Activated naive CD4-positive, alpha-beta T cell treated with anti-CD3 and anti-CD28 coated beads, Interleukin-2, amount 50 U/mL, for 72 hours (primary cell): ENCODE measurements at places on chromosomes 2 and 18. TPM values are rescaled to one million over a fixed set of nuclear protein-coding genes. Genes with fewer than 3 reads are reported as not detected.

- no peak for DNase-seq
Observed at GRCh38 chr2:130810490-130810889, 26.2 kb upstream of the ARHGEF4 start.

GRCh38 chr2:221883976-221884375, 311.9 kb upstream of the EPHA4 start:
- DNase-seq = no peak

- no peak for DNase-seq
Observed at GRCh38 chr2:32688541-32688940, 60.7 kb downstream of the TTC27 start.

- DNase-seq = no peak
Observed at GRCh38 chr2:143957321-143957720, 562.6 kb downstream of the ZEB2 start.

- no peak for DNase-seq
Observed at GRCh38 chr18:41871229-41872000, 83.6 kb upstream of the PIK3C3 start.

DNA sequence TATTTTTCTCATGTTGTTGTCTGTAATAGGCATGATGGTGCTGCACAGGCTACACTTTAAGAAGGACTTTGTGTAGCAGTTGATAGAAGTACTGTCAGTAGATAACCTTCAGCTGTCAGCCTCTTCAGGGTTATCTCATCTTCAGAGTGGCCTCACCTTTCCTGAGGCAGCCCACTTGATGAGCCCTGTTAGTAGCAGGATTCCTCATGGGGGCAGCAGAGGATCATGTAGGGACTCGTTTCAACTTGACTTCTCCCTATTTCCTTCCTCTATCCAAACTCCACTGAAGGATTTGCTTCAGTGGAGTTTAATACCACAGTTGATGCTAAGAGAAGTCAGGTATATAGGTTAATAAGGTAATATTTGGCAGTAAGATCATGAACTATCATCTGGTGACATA, 530.3 kb upstream of the FSIP2 start:
- DNase-seq = no peak

DNA sequence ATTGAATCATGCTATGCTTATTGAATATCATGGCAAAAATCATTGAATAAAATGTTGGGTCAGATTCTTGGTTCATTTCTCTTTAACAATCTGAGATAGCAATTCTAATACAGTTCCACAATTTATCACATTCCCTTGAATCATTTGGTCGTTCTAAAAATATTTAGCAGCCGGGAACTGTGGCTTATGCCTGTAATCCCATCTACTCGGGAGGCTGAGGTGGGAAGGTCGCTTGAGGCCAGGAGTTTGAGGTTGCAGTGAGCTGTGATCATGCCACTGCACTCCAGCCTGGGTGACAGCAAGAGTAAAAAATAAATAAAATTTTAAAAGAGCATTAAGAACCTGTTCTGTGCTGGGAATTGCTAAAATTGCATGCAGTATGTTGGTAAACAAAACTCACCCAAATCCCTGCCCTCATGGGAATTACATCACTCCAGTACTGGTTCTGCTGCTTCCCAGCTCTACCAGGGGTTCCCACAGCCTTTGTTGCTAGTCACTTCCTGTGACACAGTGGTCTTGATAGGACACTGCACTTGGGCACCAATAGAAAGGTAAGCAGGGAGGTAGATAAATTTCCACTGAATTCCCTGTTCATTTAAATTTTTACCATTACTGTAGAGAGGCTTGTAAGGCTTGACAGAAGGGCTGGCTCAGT, 200.4 kb downstream of the CTNNA2 start:
- DNase-seq = no peak

DNA sequence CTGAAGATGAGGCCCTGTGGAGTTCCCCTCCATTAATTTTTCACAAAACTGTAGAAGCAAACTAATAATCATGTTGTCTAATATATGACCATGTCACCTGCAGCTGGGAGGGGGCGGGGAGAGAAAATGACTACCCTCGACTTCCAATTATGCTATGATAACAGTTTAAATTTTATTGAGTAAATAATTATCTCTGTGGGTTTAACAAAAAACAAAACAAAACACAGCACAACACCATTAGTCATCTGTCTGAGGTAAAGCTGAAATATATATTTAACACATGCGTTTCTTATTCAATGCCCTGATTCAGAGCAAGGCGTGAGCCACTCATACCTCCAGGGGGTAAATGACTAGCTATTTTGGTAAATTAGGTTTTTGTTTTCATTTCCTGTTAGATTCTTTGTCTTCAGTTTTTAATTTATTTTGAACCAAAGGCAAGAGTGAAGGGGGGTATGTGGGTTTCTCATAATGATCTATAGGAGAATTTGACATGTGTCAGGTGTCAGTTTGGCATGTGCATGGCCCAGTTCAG, 77.4 kb upstream of the ZCCHC2 start:
- DNase-seq = no peak

GRCh38 chr2:219783359-219783975, 156.0 kb downstream of the SLC4A3 start:
- no peak for DNase-seq

GRCh38 chr2:212669761-212670160, 131.2 kb upstream of the ERBB4 start:
- DNase-seq = no peak

GRCh38 chr18:75172299-75173124, 36.4 kb downstream of the PTGR3 start:
- no peak for DNase-seq

GRCh38 chr2:208929139-208929864, 494.5 kb upstream of the MAP2 start:
- no peak for DNase-seq

DNA sequence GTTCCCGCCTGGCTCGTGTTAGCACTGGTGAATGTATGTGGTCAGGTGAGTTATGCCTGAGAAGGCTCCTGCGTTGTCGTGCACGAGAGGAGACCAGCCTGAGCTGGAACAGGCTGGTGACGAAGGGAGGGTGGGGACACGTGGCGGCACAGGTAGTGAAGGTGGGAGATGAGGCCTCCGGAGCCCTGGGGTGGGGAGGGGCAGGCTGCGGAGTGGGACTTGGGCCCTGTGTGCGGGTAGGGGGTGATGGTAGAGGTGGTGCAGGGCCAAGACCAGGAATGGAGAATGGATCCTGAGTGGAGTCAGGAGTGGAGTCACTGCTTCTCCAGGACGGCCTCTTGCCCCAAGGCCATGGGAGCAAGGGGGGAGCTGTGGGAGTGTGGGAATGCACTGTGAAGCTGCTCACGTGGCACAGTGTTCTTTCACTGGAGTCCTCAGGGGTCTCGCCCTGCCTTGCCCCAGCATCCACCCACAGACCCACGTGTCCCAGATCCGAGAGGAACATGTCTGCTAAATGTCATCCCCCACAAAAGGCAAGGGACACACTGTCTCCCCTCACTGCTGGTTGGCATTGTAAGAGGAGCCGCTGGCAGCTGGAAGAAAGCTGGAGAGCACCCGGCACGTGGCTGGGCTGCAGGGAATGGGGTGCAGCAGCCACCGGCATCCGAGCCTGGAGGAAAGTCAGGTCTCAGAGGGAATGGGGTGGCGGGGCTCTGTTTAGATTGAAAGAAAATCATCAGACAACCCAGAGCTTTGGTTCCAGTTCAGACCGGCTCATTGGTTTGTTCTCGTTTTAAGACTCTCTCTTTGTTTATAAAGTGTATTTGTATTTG, 63.7 kb downstream of the CYP26B1 start:
- no peak for DNase-seq

GRCh38 chr2:50594233-50594632, 437.7 kb downstream of the NRXN1 start:
- no peak for DNase-seq

DNA sequence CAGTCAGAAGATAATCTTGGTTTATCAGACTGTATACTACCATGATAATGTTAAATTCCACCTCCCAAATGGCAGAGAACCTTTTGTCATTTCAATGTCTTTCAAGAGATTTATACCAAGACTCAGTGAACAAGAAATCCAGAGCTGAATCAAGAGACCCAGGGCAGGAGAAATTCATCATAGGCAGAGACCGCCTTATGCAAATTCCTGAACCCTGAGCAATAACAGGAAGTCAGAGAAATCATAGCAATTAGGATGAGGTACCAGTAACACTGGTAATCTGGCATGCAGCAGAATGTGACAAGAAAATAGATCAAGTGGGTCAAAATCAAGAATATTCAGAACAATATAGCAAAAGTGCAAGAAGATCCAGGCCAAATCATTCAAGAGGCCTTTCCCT, 412.4 kb upstream of the LRATD1 start:
- no peak for DNase-seq

DNA sequence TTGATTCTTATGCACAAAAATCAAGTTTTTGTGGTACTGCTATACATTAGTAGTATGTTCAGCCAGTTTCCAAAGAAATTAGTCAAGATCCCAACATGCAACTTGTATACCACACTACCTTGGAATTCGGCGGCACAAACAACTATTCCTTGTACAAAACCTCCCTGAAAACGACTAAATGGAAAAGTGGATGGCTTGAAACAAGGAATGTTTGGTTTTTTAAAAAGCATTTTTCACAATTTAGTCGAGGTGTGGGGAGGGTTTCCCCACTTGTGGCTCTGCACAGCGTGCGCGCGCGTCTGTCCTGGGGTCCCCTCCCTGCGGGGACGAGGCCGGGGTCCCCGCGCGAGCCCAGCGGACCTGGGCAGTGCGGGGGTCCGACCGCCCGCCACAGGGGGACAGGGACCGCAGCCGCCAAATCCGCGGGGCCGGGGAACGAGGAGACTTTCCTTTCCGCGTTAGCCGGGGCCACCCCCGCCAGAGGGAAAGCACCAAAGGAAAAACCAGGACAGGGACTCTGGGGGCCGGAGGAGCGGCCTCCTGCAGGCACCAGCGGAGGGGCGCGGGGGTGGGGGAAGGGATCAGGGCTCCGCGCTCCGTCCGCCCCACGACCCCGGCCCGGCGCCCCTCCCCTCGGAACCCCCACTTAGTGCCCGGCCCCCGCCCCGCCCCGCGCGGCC, 534 bp upstream of the SOCS6 start:
- DNase-seq = no peak

GRCh38 chr18:7958081-7958896, 391.2 kb downstream of the PTPRM start:
- no peak for DNase-seq

- no peak for DNase-seq
Observed at GRCh38 chr2:159677654-159678053, 34.7 kb upstream of the MARCHF7 start.

GRCh38 chr18:75916624-75916982, 489.1 kb upstream of the SMIM21 start:
- DNase-seq = no peak

DNA sequence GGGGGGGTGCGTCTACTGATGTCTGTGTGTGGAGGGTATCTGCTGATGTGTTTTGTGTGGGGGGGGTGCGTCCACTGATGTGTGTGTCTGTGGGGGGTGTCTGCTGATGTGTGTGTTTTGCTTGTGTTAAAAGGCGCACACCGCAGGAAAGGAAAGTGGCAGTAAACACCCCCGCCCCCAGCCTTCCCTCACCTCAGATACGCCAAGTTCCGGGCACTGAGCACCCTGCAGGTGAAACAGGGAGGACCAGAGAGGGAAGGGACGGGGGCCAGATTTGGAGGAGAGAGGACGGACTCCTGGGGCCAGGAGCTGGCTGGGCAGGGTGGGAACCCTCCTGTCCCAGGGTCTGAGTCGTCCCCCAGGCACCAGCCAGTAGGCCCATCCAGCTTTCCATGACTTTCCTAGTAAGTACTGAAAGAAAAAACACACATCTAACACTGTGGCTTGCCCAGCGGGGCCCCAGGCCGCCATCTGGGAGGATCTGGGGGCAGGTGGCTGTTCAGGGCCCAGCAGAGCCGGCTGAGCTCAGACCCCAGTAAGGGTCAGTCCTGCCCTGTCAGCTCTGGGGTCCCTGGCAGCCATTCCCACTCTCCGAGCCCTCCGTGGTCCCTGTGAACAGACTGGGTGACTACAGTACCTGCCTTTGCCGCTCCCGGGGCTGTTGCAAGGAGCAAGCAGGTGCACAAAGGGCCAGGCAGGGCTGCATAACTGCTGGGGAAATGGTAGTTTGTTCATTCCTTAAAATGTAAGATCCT, 126.9 kb downstream of the NFATC1 start:
- peak; percentile 72 for DNase-seq

DNA sequence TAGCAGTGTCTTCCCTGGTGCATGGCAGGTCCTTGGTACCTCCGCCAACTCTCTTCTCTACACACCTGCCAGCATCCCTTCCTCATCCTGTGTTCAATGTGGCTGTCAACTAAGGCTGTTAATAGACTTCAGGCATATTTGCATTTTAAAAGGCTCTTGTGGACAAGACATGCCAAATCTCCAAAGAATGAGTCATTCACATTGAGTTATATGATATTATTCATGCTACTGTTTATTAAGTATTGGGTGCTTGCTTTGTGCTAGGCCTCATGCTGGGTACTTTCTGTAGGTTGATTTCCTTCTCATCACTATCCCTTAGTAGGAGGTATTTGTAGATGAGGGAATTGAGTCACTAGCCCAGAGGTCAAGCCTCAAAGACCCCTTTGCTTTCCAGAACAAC, 5.2 kb downstream of the MYO1B start:
- no peak for DNase-seq

GRCh38 chr2:222891890-222892289, 31.1 kb downstream of the ACSL3 start:
- DNase-seq = no peak

DNA sequence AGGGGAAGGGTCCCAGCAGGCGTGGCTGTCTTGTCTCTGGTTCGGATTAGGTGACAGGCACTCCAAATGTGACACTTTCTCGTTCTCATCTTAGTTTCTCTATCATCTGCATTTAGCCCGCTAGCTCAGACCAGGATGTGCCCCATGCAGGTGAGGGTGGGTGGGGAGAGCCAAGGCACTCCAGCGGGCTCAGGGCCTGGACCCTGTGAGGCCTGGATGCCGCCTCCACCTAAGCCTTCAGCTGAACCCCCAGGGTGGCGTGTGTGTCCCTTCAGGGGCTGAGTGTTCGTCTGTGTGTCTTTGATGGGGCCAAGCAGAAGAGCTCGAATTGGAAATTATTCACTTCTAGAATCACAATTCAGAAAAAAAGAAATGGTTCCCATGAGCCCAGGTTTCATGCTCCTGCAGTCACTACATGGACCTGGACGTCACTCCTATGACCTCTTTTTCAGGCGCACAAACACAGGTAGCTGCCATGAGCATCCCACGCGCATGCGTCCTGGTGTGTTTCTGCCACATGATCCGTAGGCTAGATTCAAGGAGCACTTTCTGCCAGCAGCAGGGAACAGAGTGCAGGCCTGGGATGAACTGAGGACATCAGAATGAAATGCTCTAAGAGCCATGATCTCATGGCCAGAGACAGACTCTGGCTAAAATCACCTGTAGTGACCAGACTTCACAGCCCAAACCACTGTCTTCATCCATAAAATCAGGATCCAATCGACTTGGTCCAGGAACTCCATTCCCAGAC, 25.8 kb downstream of the CIDEA start:
- DNase-seq = no peak

DNA sequence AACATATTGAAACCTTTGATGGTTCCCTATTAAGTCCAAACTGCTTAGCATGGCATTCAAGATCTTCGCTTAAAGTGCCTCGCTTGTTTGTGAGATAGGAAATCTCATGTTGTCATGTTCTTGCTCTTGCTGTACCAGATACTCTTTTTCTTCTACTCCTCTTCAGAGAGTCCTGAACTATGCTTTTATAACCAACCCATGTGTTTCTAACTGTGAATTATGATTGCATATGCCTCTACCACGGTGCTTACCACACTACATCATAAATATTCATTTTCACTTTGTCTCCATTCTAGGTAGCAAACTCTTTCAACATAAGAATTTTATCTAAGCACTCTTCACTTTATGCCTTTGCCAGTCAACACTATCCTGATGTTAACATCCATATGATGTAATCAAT, 23.6 kb downstream of the STAT4 start:
- no peak for DNase-seq

The SSB gene
- 96.6 TPM for total RNA-seq

The ZNF385B gene
- not detected for total RNA-seq

The RPRM gene
- not detected for total RNA-seq

The CNNM3 gene
- 15.0 TPM for total RNA-seq

The LHCGR gene
- not detected for total RNA-seq

The CNTNAP5 gene
- total RNA-seq = not detected
